ENCODE measurements at places on chromosomes 12 and 14. TPM values are rescaled to one million over a fixed set of nuclear protein-coding genes. Genes with fewer than 3 reads are reported as not detected.

- DNase-seq, result peak; percentile 65
Measured at GRCh38 chr12:55728939-55729818, at the start of gene CD63. Gene CD63, minus strand, starts transcription at chr12:55729009. Its CDS starts 668 bp downstream, at chr12:55728341.

The CLSTN3 gene
- 9.2 TPM for total RNA-seq

The ZC2HC1C gene
- total RNA-seq, result 0.84 TPM

GRCh38 chr14:22010545-22011252, 337.1 kb upstream of the OR4E1 start:
- DNase-seq, result no peak

The AMN gene
- 2.0 TPM for total RNA-seq

- DNase-seq, result no peak
Measured at GRCh38 chr12:128825835-128826234, 2.1 kb upstream of the SLC15A4 start.

DNA sequence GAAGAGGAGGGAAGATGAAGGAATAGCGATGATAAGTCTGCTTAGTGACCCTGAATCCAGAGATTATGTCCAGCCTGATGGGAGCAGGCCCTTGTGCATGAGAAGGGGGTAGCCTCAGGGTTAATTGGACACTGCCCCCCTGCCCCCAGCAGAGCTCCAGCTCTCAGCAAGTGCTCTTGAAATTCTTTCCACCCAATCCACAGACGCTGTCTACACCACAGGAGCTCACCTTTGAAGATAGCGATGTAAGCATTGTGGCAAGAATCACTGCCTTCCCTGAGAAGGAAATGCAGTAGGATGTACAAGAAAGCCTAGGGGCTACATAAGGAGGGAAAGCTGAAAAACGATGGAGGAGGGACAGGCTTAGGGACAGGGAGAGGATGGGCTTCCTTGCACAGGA, 39.4 kb downstream of the CRACR2A start:
- no peak for DNase-seq

- no peak for DNase-seq
Measured at GRCh38 chr12:96812153-96812552, 94.9 kb upstream of the NEDD1 start.

DNA sequence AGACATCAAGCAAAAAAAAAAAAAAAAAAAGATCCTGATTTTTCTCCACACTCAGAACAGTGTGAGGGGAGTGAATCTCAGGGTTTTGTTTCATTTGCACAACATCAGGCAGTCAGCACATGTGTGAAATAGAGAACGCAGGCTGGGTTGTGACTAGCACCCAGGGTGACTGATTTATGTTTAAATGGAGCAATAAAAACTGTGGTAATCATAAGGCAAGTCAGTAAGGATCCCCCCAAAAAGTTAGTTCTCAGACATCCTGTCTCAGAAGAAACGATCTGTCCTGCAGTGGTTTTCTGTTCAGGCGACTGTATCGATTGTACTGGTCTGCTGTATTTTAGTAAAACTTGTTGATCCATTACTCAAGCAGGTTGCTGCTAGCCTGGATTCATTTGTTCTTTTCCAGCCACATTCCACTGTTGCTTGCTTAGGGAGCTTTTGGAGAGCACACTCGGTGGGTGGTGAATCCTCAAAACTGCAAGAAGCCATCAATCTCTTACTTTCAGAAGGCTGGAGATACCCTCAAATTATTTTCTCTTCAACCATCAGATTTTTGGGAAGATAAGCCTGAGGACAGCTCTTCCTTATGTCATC, 107.1 kb downstream of the DACT1 start:
- no peak for DNase-seq

GRCh38 chr12:103855036-103855712, 14.1 kb upstream of the NT5DC3 start:
- DNase-seq, result no peak

- DNase-seq, result no peak
Measured at GRCh38 chr12:69136931-69137613, 102.3 kb upstream of the CPSF6 start.

DNA sequence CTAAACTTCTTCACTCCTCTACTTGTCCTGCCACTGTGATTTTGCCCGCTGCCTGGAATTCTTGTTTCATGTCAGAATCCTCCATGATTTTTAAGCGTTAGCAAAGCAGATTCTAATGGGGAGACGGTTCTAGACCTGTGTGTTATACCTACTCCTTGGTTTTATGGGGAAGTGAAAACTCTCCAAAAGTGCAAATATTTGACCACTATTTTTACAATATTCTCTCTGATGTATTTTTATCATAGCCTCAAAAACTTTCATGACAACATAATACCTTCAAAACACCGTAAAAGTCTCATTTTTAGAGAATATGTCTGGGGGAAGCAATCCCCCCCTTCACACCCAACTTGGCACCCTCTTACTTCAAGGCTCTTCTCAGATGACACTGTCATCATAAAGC, 12.9 kb upstream of the KRAS start:
- DNase-seq, result no peak

- DNase-seq, result no peak
Measured at GRCh38 chr12:112169161-112169872, 44.0 kb downstream of the TRAFD1 start.

DNA sequence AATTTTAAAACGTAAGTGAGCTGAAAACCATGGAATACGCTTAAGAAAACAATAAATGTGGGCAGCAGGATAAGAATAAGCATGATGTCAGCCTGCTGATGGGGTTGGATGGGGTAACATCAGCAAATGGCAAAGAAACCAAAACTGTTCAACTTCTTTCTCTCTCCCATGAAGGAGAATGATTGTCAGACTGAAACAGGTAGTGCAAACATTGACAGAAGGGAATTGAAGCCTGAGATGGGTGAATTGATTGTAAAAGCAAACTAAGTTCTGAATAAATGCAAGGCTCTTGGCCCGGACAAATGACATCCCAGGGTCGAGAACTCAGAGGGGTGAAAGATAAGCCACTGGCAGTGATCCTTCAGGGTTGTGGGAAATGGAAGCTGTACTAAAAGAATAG, 182.6 kb downstream of the ETV6 start:
- no peak for DNase-seq

DNA sequence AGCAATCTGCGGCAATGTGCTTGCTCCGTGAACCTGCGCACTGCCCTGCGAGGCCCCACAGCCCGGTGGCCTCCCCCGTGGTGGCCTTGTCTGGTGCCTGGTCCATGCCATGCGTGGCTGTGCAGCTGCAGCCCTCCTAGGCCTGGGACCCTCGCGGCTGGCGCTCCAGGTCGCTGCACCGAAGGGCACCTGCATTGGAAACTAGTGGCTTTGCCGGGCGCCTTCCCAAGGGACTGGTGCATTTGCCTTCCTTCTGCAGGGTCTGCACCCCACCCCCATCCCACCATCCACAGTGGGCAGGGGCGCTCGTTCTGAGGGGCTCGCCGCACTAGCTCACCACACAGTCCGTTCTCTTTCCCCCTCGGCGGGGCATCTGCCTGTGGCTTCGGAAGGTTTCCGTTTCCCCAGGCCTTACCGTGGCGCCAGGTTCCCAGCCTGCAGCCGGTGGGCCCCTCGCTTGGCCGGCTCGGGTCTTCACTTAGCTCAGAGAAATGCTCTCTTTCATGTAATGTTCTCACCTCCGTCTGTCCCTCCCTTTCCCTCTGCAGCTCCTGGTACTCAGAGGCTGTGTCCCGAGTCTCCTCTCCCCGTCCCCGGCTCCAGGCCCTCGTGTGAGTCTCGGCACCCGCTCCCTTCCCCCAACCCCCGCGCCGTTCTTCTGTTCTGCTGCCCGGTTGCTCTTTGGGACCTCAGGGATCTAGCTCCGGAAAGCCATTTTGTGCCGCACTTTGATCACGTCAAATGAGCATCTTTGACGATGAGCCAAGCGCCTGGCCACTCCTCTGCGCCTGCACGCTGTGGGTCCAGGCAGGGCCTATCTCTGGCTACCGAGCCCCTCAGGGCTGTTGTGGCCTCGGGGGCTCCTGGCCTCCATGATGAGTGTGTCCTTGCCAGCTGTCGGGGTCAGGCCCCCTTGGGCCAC, 31.9 kb downstream of the JAG2 start:
- DNase-seq, result peak; percentile 3

- DNase-seq, result no peak
Measured at GRCh38 chr12:74985293-74985985, 224.2 kb downstream of the KCNC2 start.

DNA sequence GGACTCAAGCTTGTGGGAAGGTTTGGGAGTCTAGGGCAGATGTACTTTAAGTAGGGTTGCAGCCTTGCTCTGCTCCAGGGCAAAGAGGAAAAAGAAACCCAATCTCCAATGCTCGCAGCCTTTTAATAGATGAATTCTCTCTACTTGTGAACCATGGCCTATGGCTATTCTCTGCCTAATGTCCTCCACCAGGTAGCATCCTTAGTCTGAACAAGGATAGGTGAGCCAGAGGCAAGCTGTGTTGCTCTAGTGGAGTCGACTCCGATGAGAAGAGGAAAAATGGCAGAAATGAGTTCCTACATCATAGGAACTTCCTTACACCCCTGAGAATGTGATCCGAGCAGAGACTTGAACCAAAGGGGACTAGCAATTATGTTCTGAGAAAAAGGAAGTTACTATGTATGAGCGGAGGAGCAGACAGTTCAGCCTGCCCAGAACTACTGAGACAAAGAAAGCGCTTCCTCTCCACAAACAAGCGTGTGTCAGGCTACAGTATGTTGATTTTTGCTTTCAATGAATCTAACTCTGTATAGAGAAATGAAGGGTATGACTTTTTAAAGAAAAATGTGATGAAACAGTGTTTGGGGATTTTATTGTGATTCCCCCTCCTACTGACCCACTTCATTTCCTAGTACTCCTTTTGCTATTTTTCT, 153.6 kb upstream of the ARID2 start:
- no peak for DNase-seq

- no peak for DNase-seq
Measured at GRCh38 chr12:65961190-65962035, 137.1 kb downstream of the HMGA2 start.

- no peak for DNase-seq
Measured at GRCh38 chr12:70826156-70826555, 94.4 kb downstream of the PTPRR start.

The ACOT4 gene
- 3.6 TPM for total RNA-seq

The NAA25 gene
- total RNA-seq, result 67.5 TPM

DNA sequence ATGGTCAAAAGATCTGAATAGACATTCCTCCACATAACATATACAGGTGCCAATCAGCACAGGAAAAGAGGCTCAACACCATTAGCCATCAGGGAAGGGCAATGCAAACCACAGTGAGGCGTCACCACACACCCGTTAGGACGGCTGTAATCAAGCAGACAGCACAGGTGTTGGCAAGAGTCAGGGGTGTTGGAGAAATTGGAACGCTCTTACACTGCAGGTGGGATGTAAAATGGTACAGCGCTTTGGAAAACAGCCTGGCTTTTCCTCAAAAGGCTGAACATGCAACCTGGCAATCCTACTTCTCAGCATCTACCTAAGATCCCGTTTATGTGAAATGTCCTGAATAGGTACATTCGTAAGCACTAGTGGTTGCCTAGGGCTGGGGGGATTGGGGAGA, 21.5 kb upstream of the MMP17 start:
- no peak for DNase-seq

DNA sequence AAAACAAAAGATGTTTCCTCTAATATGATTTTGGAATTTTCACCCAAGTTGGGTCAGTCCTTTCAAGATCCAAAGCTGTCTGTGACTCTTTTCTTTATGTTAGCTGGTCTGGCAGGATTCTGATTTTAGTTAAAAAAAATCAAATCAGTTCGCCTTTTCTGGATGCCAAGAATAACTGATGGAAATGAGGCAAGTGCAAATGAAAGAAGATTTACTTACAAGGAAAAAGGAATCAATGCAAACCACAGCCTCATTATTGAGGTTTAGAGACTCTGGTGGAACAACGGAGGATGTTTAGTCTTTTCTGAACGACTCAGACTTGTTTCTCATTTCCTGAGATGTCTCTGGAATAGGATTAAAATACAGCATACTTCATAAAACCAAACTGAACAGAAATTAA, 117.0 kb upstream of the DYRK2 start:
- DNase-seq, result no peak

DNA sequence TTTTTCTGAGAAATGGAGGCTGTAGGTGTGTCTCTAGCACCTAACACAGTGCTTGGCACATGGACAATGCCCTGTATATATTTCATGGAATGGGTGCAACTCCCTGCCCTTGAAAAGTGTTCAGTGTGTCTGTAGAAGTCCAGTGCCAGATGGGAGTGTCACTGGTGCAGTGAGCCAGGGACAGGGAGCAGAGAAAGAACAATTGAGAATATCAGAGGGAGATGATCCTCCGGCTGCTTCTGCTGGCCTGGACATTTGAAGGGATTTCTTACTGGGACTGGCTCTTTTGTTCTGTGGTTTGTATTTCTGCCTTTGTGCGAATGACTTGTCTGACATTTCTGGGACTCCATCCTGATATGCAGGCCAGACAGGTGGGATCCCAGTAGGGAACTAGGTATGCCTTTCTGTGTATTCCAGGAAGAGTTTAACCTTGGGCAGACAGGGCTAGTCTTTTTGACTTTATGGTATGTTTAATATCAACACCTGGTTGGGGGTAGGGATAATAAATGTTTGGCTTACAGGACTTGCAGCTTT, 328.0 kb downstream of the NRXN3 start:
- no peak for DNase-seq

DNA sequence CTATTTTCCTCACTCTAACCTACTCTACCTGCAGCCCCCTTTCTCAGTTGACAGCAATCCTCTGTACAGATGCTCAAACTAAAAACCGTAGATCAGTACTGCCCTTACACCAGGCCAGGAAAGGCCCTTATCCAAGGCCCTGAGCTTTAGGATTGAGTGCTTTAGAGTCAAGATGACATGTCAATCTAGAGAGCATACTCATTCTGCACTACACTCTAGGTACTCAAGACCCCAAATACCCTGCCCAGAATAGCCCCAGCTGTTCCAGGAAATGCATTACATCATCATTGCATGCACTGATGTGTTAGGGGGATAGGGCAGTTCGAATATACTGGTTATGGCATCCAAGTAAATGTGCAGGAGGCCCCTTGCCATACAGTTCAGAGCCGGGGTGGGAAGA, 3.5 kb upstream of the PHLDA1 start:
- DNase-seq, result no peak

GRCh38 chr12:97784904-97785303, 322.3 kb downstream of the RMST start:
- DNase-seq, result no peak

- no peak for DNase-seq
Measured at GRCh38 chr14:27015065-27015464, 417.2 kb upstream of the NOVA1 start.

- DNase-seq, result no peak
Measured at GRCh38 chr14:36820901-36821300, 159.2 kb downstream of the PAX9 start.

DNA sequence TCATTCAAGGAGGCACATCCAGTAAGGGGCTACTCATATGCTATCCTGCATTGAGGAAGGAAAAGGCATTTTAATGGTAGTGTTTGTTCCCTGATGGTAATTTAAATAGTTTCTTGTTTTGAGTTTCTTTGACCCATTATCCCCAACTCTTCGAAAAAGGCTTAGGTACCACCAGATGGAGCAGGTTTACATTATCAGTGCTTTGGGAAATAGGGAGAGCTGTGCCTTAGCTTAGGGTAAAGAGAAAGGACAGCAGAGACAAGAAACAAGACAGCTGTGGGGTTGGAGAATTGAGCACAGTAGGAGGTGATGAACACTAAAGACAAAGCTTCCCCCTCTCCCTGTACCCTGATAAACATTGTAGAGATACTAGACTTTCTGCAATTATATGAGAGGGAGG, 29.1 kb upstream of the HELB start:
- DNase-seq, result no peak

GRCh38 chr12:66496595-66496994, 182.3 kb downstream of the GRIP1 start:
- DNase-seq, result no peak

The KRT85 gene
- not detected for total RNA-seq

GRCh38 chr12:16159571-16159970, 117.9 kb downstream of the SLC15A5 start:
- no peak for DNase-seq

- DNase-seq, result no peak
Measured at GRCh38 chr14:79580906-79581305, 630.4 kb downstream of the DIO2 start.

The RNASE3 gene
- not detected for total RNA-seq
